ENCODE measurements at places on chromosomes 16 and 17.

DNA sequence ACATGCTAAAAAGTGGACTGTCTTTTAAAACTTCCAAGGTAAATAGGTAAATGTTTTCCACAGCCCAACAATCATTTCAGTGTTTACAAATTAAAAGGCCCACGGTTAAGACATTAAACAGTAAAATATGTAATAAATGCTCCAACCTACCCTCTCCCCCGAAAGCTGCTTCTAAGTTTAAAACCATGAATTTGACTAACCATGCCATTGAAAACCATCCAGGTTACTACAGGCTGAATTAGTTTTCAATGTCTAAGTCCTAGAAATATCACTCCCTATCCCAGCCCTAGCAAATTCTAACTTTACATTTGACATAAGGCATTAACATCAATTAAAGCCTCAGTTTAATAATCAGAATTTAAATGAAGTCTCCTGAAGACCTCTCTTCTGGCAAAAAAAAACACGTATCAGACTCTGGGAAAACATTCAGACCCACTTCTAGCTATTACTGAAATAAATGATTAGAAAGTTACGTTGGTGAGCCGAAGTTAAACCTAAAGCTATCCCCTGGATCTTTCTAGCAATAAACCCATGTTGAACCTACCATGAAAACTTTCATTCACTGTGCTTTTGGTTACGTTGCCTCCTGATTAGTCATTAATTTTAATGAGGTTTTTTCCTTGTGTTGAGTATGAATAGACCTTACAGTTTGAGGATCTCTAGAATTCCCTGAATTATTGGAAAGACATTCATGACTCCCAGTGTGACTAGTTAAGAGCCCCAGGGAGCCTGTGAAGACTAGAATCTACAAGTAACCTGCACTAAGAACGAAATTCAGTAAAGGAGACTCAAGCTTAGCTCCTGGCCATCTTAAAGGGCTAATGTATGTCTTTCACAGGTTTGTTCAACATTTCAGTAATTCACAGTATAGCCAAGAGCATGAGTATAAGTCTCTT, 1.7 kb upstream of the POLG2 start:
- no peak for DNase-seq

GRCh38 chr17:44972953-44973352, 4.8 kb upstream of the C1QL1 start:
- no peak for DNase-seq

DNA sequence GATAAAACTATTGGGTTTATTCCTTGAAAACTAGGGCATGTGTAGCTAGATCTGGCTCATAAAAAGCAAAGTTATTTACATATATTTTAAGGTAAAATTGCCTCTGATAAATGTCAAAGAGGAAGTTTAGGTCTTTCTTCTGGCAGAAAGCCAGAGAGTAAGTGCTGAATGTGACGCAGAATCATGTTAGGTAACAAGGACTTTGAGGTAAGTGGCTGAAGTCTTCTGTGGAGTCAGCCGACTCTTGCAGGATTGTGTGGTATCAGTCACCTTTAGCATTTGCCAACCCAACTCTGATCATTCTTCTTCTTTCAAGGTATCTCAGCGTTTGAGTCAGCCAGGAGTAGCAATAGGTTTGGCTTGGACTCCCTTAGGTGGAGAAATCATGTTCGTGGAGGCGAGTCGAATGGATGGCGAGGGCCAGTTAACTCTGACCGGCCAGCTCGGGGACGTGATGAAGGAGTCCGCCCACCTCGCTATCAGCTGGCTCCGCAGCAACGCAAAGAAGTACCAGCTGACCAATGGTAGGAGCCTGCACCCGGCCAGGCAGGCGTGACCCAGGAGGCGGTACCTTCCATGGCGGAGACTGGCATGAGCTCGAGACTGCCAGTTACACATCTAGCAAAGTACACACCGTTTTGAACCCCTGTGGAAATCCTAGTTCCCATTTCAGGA, 37.9 kb downstream of the SIAH1 start:
- no peak for DNase-seq

DNA sequence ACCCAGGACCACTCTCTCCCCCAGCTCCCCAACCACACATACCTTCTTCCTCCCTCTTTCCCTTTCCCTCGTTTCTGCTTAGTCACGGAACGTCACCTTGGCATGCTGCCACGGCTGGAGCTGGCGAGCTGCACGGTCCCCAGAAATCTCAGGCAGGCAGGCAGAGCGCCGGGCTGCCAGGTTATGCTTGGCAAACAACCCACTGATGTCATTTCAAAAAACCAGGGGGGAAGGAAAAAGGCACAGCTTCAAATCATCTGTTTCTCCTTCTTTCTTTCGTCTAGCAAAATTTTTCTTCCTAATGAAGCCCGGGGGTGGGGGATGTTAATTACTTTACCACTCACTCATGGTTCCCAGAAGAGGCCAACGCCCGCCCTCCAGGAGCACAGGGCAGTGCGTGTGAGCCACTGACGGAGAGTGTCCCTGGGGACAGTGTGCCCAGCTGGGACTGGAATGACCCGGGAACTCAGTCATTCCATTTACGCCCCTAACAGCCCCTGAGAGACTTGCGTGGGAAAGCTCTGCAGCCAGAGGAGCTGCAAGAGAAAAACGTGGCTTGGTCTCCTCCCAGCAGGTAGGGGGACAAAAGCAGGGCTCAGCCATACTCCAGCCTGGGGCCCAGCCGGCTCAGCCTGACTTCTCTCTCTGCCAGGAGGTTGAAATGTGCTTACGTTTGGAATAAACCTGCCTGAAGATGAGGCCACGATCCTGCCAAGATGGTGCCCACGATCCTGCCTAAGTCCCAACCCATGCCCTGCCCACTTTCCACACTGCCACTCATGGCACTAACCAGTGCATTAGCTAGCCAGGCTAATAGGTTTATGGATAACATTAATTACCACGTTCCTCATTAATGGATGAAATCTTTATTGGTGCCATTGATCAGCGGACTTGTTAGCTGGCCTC, 198.9 kb downstream of the ZFHX3 start:
- no peak for DNase-seq

DNA sequence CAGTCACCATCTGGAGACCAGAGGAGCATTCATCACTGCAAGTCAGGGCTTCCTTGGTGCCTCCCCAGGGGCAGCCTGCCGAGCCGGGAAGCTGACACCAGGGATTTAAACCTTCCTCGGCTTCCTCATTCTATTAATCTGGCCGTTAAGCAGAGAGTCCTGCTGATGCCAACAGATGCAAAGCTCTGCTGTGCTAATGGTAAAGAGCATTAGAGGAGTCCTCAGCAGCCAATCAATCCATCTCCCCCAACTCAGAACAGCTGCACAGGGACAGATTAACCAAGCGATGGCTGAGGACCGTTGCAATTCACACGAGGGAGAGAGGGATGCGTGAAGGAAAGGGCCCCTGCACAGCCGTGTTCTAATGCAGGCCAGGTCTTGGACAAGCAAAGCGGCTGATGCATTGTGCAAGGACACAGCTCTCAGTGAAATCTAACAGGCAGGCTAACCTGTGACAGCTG, 116.6 kb downstream of the XYLT1 start:
- DNase-seq: peak; percentile 69

- no peak for DNase-seq
These were observed 68.2 kb upstream of the XYLT1 start for GRCh38 chr16:17538927-17539326.

DNA sequence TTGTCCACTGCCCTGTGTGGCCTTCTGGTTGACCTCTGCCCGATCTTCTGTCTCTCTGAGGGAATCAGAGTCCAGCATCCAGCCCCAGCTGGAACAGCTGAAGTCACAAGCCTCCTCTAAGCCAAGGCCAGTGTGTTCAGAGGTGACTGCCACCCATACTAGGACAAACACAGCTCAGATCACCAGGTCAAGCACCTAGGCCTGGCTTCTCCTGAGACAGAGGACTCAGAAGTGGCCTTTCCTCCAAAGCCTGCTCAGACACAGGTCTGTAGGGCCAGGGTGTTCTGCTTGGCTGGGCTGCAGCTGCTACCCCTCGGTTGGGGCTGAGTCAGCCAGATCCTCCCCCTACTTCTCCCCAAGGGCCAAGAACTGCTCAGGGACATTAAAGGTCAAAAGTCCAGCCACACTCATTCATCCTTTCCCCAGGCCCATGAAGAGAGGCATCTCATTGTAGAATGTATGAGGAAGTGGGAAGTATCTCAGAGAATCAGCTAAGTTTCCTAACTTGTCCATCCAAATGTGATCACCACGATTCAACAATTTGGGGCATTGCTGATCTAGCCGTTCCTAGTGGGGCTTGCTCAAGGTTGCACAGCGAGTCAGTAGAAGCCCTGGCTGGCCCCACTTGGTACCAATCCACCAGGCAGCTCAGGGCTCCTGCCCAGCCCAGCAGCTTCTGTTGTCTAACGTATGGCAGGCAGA, 7.6 kb downstream of the SLC46A1 start:
- peak; percentile 71 for DNase-seq

DNA sequence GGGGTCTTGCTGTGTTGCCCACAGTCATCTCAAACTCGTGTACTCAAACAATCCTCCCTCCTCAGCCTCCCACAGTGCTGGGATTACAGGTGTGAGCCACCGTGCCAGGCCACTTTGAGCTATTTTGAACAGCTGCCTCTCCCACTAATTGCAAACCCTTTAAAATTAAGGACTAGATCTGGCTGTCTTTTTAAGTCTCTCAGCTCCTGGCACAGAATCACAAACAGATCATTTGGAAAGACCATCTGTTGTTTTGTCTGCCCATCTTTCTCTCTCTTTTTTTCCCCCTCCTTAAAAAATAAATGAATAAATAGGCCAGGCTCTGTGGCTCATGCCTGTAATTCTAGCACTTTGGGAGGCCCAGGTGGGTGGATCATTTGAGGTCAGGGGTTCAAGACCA, 10.9 kb upstream of the STAT3 start:
- no peak for DNase-seq

DNA sequence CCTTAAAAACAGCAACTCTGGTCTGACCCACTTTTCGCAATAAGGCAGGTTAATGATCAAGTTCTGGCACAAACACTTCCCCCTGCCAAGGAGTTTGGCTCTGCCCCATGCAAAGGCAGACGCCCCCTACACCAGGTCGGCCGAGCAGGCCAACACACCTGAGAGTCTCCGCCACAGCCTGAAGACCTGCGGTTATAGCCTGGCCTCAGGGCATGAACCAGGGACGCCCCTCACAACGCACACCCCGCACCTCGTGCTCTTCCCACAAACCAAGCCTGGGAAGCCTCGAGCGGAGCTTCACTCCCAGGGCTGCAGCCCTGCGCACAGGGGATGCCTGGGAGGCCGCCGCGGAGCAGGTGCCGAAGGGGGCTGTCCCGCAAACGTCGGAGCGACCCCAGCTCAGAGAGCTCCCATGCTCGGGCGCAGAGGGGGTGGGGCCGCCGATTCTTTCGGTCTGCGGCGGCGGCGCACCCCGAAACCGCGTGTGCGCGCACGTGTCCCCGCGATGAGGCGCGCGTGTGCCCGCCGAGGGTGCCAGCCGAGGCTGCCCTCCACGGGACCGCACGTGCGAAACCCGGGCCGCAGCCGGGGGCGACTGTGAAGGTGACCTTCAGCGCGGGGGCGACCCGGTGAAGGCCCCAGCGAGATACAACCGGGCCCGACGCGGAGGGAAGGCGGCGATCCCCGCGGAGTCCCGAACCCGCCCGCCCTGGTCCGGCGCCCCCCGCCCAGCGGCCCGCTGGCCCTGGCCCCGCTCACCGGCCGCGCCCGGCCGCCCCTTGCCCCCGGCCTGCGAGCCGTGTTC, 559 bp downstream of the CLUH start:
- DNase-seq: no peak

GRCh38 chr17:37124821-37125173, 176.0 kb downstream of the AATF start:
- no peak for DNase-seq

GRCh38 chr17:67376415-67376736, 705 bp upstream of the PITPNC1 start:
- DNase-seq: no peak

DNA sequence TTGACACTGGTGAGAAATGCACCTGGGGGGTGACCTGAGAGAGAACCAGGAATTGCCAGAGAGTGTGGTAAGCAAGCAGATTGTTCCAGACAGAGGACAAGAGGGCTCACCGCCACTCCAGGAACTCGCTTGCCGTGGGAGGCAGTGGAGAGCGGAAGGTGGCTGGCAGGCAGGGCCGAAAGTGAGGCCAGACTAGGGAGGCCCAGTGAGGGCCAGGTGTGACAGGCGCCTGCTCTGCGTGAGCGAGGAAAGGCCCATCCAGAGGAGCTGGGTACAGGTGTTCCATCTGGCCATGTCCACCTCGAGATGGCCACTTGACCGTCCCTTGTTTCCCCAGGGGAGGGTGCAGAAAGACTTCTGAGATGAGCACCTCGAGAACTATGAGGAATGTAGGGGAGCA, 11.9 kb upstream of the MYO15B start:
- DNase-seq: no peak

GRCh38 chr16:24516900-24517669, 22.3 kb upstream of the RBBP6 start:
- DNase-seq: peak; percentile 81

- peak; percentile 20 for DNase-seq
These were observed 5.8 kb downstream of the THOC6 start for GRCh38 chr16:3029491-3030221.

DNA sequence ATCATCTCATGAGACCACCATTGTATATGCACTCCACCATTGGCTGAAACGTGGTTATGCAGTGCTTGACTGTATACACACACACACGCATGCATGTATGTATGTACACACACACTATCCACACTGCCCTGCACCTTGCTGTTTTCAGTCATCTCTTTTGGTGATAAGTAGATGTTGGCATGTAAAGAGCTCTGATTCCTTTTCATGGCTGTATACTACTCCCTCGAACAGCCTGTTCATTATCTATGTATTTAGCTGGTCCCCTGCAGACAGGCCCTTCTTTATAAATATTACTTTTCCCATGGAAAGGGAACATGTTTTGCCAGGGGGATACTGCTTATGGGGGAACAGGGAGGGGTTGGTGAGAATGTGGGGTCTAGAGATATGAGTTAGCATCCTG, 349.4 kb downstream of the FOXL1 start:
- no peak for DNase-seq

DNA sequence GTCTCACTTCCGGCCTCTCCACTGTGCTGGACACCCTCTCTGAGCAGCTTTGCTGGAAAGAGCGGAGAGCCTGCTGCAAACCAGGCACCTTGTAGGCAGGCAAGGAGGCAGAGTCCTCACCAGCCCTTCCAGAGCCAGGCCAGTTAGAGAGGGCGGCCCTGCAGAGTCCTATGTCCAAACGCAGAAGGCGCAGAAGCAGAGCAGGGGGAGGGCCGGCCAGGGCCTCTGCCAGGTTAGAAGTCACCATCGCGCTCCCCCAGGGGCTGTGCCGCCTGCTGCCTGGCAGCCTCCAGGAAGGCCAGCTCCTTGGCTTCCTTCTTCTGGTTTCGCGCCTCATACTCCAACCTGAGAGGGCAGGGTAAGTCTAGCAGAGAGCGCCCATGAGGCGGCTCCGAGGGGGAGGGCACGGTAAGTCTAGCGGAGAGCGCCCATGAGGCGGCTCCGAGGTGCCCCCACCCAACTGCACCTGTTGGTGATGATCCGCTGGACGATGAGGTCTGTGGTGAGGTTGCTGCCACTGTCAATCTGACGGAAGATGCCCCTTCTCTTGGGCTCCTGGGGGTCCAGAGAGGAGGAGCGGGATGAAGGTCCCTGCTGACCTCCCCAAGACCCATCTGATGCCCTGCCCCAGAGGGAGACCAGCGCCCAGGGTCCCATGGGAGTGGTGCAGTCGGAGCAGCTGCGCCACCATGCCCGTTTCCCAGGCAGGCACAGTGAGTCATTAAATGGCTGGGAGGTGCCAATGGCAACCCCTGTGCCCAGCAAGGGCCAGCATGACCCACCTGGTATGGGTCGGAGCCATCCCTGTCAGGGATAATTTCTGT, 2.8 kb downstream of the NPB start:
- no peak for DNase-seq

GRCh38 chr16:74455619-74456289, 34.5 kb upstream of the CLEC18B start:
- DNase-seq: peak; percentile 6

- DNase-seq: no peak
These were observed 355.0 kb downstream of the KIF2B start for GRCh38 chr17:54177606-54178308.

Measured in MV-4-11 (cell line).